ENCODE measurements at places on chromosomes 6 and 20. TPM values are rescaled to one million over a fixed set of nuclear protein-coding genes. Genes with fewer than 3 reads are reported as not detected.

Gene MAPK13
- total RNA-seq = 0.18 TPM

Gene SIRPB1
- total RNA-seq = 0.11 TPM

DNA sequence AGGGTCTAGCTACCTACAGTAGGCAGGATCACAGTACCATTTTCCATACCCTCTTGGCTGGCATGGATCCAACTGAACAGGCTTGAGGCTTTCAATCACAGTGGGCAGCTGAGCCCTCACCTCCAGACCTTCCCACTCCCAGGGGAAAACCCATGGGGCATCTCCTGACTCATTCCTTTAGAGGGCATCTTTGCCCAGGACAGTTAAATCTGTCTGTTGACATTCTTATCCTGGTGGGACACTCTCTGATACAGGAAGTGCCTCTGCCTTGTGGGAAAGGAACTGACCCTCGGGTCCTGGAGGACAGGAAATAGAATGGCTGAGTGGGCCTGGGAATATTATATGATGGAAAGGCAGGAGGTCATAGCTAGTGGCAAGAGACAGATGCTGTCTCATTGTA, 10.2 kb upstream of the EPB41L1 start:
- no peak for DNase-seq

DNA sequence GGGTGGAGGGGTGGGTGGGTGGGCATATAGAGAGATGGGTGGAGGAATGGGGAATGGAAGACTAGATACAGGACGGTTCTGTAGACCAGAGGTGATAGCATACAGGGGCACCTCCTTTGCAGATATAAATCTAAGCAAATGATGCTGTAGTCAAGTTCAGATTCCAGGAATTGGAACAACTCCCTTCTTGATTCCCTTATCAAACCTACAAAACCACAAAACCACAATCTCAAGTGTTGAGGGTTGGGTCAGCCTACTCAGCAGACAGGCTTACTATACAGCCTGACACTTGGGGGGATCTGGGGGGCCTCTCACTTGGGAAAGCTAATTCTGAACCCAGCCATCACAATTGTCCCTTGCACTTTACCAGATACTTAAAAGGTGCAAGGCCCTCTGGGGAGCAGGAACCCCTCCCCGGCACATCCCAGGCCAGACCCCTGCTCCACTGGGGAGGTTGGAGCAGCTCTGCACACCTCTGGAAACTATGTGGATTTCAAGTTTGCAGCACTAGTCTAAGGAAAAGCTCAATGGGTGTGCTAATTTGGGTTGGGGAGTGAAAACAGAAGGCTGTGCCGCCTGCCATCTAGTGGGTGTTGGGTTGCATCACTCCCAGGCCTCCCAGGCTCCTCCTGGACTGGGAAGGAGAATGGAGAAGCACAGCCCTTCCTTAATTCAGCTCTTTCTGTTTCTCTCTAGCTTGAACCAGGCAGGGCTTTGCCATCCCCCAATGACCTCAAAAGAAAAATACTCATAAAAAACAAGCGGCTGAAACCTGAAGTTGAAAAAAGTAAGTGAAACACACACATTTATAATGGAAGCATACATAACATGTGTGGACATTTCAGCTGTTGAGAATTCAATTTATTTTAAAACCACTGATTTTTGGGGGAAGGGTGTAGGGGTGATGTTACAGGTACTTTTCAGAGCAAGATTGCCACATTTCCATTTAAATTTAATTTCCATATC, 121.2 kb upstream of the LAMP5 start:
- DNase-seq = peak; percentile 54

DNA sequence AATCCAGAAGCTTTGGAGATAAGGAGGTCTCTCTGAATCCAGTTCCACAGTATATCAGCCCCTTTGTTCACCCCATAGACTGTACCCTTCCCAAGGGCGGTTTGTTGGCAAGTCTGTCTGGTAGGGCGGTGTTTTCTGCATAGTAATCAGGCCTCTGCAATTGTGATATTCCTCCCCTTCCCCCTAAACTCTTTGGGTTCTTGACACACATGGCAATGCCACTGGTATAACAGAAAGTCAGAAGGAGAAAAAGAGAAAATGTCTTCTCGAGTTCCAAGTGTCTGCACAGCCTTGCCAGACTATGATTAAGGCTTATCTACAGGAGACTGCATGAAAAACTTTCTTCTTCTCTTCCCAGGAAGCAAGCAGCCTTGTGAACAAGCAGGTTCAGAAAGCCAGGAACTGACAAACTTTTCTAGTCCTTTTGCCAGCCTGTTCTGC, 45.6 kb downstream of the FOXO3 start:
- DNase-seq = no peak

Gene SLC17A9
- total RNA-seq = 0.91 TPM

GRCh38 chr6:85644279-85644762, 1.6 kb upstream of the SYNCRIP start:
- DNase-seq = no peak

GRCh38 chr6:5274231-5274630, 12.9 kb downstream of the FARS2 start:
- no peak for DNase-seq

Gene XKR7
- 0.12 TPM for total RNA-seq

DNA sequence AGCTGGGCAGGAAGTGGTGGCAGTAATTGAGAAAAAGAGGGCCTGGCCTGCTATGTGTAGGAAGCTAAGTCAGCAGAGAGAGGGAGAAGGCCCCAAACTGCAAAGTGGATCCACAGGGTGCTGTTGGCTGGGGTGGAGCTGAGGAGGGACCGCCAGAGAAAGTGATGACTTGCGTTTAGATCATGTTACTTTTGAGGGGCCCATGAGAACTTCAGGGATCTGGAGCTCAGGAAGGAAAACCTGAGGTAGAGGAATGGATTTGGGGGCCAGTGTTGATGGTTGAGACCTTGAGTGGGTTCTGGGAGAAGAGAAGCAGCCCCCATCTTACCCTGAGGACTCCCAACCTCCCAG, 155.5 kb downstream of the MRPL14 start:
- DNase-seq = no peak

Gene MYLK4
- total RNA-seq = 0.39 TPM

Measured in Daoy (cell line).